Muscle of leg (tissue), 16 donors: ENCODE measurements at places on chromosomes 7 and 10. TPM values are rescaled to one million over a fixed set of nuclear protein-coding genes. Genes with fewer than 3 reads are reported as not detected.
A peak's percentile ranks its signal among the peaks of the same experiment; 100 is the strongest.

GNGT1 gene
- not detected for total RNA-seq

PRSS2 gene
- total RNA-seq = 0.09 TPM

FGF8 gene
- 0.53 TPM for total RNA-seq

AQP1 gene
- total RNA-seq = 96.4 TPM

OPN1SW gene
- total RNA-seq = not detected

TACR2 gene
- total RNA-seq = 0.13 TPM

TMEM178B gene
- 0.62 TPM for total RNA-seq

DNA sequence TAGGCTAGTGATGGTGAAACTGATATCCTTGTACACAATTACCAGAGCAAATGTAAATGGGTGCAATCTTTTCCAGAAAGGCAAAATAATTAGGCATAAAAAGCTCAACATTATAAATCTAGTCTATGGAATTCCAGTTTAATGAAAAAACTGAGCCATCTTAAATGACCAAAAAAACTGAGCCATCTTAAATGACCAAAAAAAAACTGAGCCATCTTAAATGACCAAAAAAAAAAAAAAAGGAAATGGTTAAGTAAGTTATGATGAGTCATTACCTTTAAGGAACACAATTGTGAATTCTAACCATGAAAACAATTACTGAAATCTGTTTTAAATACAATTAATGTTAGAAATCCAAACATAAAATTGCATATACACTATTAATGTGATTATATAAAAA lies 25.3 kb downstream of the USP6NL start:
- H3K4me3 ChIP-seq = no peak overlapping the region
- no peaks in the 10 kb centered on the region for H3K36me3 ChIP-seq

GRCh38 chr10:5890452-5890915 lies 441 bp downstream of the FBH1 start:
- peaks cover 29% of the 10 kb centered on the region for H3K36me3 ChIP-seq
- peaks cover 26% of the 10 kb centered on the region for H3K4me1 ChIP-seq
- no peaks in the 10 kb centered on the region for H3K27me3 ChIP-seq
- peak overlapping the region; percentile 72 for H3K27ac ChIP-seq
- no peak for DNase-seq

- peak overlapping the region; percentile 62 for H3K27ac ChIP-seq
- no peak overlapping the region for H3K4me3 ChIP-seq
- peak; percentile 94 for DNase-seq
- peaks cover 9% of the 10 kb centered on the region for H3K36me3 ChIP-seq
- peaks cover 60% of the 10 kb centered on the region for H3K4me1 ChIP-seq
Observed at GRCh38 chr10:79084012-79084971, 15.5 kb downstream of the ZMIZ1 start.

DNA sequence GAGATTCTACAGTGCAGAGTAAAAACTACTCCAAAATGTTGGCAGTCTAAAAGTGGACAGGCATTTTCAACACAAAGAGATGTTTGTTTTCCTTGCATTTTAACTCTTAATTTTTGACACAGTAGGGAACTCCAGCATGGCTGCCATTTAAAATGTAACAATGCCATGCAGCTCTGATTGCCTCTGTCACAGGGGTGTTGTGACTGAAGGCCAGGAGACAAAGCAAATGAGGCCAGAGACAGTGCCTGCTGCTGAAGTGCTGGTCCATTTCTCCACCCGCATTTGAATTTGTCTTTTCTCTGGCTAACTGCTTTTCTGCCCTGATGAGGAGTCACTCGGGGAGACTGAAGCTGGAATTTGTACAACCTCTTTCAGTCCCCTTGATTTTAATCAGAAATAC lies 710.6 kb upstream of the GALNT17 start:
- no peak overlapping the region for H3K4me3 ChIP-seq
- no peak for DNase-seq
- H3K27ac ChIP-seq = no peak overlapping the region
- H3K4me1 ChIP-seq = no peaks in the 10 kb centered on the region
- no peaks in the 10 kb centered on the region for H3K36me3 ChIP-seq
- H3K27me3 ChIP-seq = no peaks in the 10 kb centered on the region

GRCh38 chr10:25561758-25562157 lies 372.3 kb upstream of the MYO3A start:
- no peaks in the 10 kb centered on the region for H3K36me3 ChIP-seq
- DNase-seq = no peak

GRCh38 chr10:94398762-94399161 lies 3.6 kb upstream of the TBC1D12 start:
- no peak overlapping the region for H3K4me3 ChIP-seq
- no peak overlapping the region for H3K27ac ChIP-seq
- H3K27me3 ChIP-seq = peaks cover 8% of the 10 kb centered on the region
- H3K4me1 ChIP-seq = no peaks in the 10 kb centered on the region
- no peak for DNase-seq

- no peaks in the 10 kb centered on the region for H3K27me3 ChIP-seq
- peaks cover 15% of the 10 kb centered on the region for H3K4me1 ChIP-seq
- no peaks in the 10 kb centered on the region for H3K36me3 ChIP-seq
- DNase-seq = no peak
Observed at GRCh38 chr10:84329986-84330651, 1.7 kb downstream of the CCSER2 start.

- no peak for DNase-seq
- no peaks in the 10 kb centered on the region for H3K36me3 ChIP-seq
- no peak overlapping the region for H3K27ac ChIP-seq
- peaks cover 12% of the 10 kb centered on the region for H3K4me1 ChIP-seq
- H3K27me3 ChIP-seq = no peaks in the 10 kb centered on the region
Observed at GRCh38 chr10:103512591-103513379, 19.3 kb downstream of the NEURL1 start.
